RWPE2 (cell line): ENCODE measurements at places on chromosomes 7 and 10.

GRCh38 chr10:1598393-1599153 is 138.8 kb downstream of the ADARB2 start:
- DNase-seq, result no peak

DNA sequence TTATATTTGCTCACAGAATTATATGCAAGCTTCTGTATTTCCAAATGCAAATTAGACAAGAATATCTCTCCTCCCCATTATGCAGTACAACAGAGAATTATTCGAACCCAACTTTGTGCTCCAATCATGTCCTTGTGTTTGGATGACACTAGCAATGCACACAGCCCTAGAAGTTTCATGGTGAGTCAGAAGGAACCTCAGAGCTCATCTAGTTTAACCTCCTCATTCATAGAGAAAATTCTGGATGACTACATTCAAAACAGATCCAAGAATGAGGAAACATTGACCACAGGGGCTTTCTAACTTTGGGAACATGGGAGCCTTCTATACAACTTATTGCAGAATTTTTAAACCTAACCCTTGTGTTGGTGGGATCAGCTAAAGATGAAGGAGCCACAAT is 12.8 kb upstream of the ARID5B start:
- no peak for DNase-seq

DNA sequence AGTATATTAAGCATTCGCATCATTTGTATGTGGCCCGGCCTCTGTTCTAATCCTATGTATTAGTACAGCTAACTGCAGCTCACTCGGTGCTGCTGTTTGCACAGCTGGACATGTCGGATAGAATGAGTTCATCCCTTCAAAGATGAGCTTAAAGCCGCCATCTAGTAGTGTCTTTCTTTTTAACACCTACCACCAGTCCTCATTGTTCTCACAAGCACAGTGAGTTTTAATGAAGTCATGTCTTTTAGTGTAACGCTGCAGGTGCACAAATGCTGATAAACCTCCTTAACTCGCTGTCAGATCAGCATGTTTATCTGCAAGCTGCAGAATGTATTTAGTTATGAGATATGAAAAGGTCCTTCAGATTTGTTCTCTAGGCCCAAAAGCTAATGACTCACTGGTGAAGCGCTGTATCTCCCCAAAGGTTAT is 247.5 kb downstream of the MTERF1 start:
- DNase-seq, result no peak

DNA sequence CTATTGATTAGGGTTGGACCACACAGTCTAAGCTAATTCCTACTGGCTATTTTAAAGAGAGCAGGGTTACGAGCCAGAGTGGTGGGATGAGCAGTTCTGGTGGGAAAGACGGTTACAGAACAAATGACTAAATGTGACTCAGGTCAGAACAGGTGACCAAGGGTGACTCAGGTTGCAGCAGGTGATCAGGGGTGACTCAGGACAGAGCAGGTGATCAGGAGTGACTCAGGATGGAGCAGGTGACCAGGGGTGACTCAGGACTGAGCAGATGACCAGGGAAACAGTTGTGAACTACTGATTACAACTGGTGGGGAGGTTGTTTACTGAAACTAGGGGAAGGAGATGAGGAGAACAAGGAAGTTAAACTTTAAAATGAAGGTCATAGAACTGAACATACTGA is 366.3 kb downstream of the ABCA13 start:
- DNase-seq, result no peak

GRCh38 chr10:3781468-3782145 is 3.4 kb downstream of the KLF6 start:
- DNase-seq, result no peak

DNA sequence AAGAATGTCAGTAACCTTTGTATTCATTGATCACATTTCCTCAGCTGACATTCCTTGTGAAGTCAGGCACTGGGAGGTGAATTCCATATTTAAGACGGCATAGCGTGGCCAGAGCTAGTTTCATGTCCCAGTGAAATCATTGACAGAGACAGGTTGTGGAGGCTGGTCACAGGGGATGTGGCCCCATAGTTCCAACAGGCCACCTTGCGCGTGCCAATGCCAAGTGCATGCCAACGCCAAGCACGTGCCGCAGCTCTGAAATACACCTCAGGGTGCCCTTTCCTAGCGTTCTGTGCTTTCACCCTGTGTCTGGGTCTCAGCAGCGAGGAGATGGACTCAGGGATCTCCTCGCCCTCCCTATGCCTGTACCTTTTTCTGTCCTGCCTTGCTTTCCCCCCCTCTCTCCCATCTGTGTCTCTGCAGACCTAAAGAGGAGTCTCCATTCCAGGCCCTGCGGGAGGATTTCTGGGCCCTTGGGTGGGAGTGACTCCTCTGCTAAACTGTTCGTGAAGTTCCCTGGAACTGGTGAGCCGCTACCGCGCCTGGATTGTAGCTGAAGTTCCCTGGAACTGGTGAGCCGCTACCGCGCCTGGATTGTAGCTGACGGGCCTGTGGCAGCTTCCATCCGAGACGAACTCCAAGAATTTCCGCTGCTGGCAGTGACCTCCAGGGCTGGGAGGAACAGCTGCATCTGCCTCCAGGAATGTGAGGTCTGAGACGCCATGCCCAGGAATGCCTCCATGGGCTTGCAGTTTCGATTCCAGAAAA is 19.7 kb downstream of the AQP1 start:
- DNase-seq, result no peak

DNA sequence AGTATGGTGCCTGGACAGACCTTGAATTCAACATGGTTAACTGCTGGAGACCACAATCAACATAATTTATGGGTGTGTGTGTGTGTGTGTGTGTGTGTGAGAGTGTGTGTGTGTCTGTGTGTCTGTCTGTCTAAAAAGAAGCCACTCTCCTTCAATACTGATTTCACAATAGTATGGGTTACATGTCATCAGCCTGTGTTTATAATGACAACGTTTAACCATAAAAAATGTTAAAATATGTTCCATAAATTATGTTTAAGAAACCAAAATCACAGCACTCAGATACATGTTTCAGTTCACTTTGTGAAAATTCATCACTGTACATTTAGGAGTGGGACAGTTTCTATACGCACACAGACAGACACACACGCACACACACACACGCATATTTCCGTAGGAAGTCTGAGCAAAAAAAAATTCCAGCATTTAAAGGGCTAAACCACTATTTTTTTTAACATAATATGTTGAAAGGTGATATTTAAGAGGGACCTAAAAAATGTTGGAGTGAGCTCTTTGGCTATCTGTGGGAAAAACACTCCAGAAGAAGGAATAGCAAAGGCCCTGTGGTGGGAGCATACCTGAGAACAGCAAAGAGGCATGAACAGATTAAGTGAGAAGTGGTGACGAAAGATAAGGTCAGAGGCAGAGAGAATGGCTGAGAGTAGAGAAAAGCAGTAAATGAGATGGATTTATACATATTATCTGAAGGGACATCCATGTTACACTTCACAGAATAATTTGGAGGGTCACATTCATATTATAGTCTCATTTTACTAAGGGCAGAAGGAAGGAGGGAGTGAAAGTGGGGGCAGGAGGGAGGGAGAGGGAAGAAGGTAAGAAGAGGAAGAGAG is 10.9 kb downstream of the PDZD8 start:
- DNase-seq, result no peak

DNA sequence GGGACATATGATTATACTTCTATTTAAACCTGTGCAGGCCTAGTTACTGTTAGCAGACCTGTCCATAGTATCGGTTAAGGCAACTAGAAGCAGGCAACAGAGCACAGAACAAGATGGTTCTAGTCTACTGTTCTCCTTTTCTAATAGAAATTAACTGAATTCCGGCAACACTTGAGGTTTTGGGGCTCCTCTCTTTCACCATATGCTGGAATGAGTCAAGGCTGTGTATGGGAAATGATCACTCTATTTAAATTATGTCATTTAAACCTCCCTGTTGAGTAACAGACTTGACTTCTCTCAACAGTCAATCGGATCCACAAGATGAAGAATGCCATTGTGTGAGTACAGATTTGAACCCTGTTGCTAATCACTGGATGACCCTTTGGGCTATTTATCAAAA is 6.2 kb upstream of the OTUD1 start:
- DNase-seq, result no peak

GRCh38 chr7:14673202-14673601 is 229.3 kb downstream of the DGKB start:
- no peak for DNase-seq

DNA sequence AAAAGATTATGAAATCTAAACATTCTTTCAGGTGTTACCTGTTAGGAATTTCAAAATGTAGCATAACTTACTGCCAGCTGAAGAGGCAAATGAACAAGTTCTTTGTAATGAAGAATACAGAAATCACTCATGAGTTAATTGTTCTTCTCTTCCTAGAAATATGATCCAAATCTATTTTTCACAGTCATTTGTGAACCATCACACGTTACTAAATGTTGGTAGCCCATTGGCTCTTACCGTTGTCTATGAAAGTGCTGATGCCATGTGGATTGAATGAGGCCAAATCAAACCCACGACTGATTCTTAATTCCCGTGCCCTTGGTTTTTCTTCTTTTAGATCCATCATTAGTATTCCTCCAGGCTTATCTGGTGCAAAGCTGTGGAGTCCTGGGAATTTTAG is 15.9 kb upstream of the PON3 start:
- DNase-seq, result no peak

- DNase-seq, result no peak
Observed at GRCh38 chr7:155739538-155740143, 72.6 kb downstream of the SHH start.

DNA sequence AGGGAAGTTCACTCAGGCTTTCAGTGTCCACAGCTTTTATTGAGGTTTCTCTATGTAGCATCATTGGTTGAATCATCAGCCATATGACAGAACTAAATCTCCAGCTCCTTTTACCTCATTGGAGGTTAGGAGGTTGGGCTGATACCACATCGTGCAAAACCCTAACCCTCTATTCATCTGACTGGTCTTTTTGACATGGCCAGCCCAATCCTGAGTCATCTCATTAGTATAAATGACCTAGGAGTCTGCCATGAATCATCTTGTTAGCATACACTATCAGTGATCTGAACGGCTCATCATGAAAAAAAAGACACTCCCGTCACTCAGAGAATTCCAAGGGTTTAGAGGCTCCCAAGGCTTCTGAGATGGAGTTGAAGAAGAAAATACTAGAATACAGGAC is 669.8 kb upstream of the POT1 start:
- no peak for DNase-seq

DNA sequence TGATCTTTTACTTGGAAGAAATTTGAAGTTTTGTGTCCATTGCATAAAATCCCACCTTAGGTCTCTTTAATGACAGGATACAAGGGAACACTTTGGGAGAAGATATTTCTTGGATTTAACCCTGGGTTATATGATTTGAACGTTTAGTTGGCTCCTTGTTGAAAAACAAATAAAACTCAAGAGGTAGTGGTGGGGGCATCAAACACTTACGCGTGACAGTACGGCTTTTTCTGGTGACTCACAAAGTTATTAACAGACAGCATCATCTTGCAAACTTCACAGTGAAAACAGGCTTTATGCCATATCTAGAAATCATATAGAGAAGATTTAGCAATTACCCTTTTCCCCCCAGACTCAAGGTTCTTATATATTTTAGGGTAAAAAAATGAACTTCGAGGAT is 699 bp downstream of the NRAP start:
- DNase-seq, result no peak

GRCh38 chr10:44569193-44570091 is 184.5 kb upstream of the CXCL12 start:
- no peak for DNase-seq

- DNase-seq, result no peak
Observed at GRCh38 chr10:98886686-98887085, 349.0 kb downstream of the HPSE2 start.

- DNase-seq, result no peak
Observed at GRCh38 chr7:69677881-69678493, 79.7 kb downstream of the AUTS2 start.

- DNase-seq, result no peak
Observed at GRCh38 chr7:69844264-69844868, 246.1 kb downstream of the AUTS2 start.

DNA sequence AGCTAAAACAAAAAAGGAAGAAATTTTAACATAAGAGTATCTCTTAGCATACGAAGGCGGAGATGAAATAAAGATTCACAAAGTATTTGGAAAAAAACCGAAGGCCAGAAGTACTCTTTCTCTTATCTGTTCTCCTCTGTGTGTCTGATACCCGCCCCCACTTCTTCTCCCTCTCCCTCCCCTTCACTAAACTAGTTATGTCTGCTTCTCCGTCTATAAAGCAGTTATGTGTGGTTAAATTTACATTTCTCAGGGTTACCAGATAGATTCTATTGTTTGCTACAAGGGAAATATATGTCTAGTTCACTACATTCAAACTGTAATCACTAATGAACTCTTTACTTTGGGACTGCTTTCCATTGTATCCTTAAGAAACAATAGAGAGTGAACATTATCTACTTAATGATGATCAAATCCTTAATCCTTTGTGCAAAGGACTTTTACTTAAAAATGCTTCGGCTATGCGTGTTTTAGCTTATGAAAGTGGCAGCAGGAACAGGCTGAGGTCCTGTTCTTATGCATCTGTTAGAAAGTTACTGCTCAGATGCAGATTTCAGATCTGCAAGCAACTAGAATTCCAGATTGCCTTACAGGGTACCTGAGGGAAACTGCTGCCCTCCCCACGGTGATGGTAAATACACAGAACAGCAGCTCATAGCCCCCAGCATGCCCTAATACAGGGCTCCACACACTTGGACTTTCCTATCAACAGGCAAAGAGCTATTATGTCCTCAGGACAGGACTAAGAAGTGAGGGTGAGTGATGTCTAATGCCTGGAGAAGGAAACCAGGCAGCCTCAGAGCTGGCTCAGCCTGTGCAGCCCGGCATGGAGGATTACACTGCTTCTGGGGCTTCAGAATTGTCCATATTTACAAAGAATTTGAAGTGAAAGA is 273.3 kb downstream of the FZD1 start:
- no peak for DNase-seq

DNA sequence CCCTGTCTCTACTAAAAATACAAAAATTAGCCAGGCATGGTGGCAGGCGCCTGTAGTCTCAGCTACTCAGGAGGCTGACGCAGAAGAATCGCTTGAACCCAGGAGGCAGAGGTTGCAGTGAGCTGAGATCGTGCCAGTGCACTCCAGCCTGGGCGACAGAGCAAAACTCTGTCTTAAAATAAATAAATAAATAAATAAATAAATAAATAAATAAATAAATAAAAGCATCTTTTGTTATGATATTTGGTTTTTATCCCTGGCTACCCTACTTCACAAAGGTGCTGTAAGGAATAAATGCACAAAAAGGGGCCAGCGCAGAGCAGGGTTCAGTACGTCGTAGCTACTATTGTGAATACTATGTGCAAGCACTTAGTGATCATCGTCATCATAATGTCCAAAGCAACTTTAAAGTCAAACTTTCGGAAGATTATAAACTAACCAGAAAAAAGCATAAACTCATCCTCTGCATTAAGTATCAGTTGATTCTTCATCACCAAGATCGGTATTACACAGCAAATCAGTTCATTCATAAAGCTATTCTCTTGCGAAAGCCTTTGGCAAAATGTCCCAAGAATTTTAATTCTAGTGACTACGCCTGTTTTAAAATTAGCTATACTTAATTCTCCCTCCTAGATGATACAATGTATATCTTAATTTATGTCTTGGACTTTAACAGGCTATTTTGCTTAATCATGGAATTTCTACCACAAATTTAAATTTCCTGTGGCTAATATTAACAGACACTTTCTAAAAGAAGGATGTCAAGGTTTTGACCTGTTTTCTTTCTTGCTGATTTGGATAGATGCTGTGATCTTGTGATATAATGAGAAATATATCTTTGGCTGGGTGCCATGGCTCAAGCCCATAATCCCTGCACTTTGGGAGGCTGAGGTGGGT is 7.6 kb upstream of the NFE2L3 start:
- DNase-seq, result no peak
